ENCODE measurements at places on chromosomes 5 and 9.
A peak's percentile ranks its signal among the peaks of the same experiment; 100 is the strongest.

DNA sequence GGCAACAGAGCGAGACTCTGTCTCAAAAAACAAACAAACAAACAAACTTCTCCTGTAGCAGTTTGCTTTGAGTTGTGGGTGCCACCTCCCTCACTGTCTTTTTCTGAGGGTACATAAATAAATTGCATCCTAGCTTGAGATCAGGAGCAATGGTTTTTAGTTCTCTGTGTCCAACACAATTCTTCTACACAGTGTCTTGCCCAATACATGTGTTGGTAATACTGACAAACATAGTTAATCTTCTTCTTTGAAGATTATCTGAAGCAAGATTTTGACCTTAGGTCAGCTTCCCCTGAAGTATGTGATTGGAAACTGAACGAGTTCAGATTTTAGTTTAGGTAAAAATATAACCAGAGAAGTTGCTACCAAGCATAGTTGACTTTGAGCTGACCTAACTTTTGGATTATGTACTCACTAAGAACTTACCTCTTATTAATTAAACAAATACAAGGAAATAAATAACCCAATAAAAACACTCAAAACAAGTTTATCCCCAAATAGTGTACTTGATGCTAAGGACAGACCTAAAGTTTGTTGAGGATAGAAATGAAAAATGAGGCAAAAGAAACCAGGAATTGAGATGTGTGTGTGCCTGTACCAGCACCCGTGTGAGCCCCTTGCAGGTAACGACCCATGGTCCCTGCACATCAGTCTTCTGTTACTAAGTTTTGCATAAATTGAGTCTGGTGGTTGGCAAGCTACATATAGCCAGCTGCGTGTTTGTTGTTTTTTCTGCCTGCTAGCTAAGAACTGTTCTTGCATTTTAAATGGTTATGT lies 16.2 kb downstream of the TJP2 start:
- peak; percentile 68 for DNase-seq

- DNase-seq, result peak; percentile 82
Observed at GRCh38 chr9:89743573-89744254, 138.9 kb downstream of the GADD45G start.

- no peak for DNase-seq
Observed at GRCh38 chr9:19023078-19023477, 9.9 kb downstream of the SAXO1 start.

DNA sequence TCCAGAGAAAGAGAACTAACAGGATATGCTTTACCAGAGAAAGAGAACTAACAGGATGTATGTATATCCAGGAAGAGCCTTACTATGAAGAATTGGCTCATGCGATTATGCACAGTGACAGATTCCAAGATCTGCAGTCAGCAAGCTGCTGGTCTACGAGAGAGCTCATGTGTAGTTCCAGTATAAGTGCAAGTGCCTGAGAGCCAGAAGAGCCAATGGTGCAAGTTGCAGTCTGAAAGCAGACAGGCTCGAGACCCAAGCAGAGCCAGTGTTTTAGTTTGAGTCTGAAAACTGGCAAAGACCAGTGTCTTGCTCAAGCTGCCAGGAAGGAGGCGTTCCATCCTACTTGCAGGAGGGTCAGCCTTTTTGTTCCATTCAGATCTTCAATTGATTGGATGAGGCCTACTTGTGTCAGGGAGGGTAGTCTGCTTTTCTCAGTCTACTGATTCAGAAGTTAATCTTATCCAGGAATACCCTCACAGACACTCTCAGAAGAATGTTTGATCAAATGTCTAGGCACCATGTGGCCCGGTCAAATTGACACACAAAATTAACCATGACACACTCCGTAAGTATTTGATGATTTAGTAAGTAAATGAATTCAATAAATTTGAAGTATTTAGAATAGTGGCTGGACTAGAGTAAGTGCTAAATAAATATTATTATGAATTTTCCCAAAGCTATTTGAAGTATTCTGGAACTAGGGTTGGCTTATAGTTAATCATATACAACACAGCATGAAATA lies 372.1 kb upstream of the SGCD start:
- DNase-seq, result no peak

DNA sequence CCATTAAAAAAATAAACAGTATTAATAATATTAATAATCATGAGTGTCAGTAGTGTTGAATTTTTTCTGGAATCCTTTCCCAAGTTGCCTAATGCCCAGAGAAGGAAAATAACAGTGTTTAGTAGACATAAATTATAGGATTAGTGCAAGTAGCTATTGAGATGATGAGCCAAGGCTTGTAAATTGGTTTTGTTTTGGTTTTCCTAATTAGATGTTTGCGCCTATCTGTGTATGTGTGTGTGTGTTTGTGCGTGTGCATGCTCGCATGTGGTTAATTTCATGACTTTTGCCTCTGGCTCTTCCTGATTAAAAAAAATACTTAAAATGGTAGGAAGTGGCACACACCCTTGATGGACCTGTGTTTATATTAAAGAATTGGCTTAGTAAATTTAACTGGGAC lies 55.4 kb downstream of the FXN start:
- no peak for DNase-seq

GRCh38 chr5:176647843-176648473 lies 674 bp downstream of the TSPAN17 start:
- no peak for DNase-seq

DNA sequence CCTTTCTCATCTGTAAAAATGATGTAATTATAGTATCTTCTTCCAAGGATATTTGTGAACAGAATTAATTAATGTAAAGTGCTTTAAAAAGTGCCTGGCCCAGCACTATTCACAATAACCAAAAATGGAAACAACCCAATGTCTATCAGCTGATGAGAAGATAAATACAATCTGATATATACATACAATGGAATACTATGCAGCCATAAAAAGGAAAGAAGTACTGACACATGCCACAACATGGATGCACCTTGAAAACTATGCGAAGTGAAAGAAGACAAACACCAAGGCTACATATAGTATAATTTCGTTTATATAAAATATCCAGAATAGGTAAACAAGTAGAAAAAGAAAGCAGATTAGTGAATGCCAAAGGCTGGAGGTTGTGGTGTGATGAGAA lies 24.1 kb downstream of the DPYSL3 start:
- no peak for DNase-seq

DNA sequence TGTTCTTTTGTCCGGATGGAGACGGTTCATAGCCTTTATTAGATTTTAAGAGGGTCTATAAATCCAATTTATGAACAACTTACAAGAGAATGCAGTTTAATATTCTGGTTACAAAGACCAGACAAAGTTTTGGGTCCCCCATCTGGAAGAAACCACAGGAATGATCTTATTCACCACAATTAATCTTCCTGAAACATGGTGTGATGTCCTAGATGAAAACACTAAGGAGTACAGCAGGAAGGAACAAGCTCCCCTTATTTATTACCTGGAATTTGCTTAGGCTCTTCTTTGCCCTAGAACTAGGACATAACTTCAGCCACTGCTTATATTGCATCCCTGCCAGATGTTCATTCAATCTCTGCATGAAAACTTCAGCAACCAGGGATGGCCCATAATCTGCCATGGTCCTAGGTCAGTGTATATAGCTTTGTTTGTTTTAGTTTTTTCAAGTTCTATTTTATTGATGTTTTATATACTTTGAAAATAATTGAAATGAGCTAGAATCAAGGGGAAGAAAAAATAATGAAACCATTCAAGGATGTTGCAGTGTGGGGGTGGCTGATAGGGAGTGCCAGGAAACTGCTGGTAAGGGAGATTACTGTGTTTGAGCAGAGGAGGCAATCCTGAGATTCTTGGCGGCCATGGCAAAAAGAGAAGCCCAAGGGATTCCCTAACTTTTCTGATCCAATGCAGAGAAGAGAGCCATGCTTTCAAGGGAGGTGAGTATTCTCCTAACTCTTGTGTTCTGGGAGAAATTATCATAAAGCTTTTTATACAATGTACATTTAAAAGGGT lies 16.8 kb downstream of the TXNDC8 start:
- DNase-seq, result no peak

GRCh38 chr9:115952430-115953292 lies 200.9 kb upstream of the PAPPA start:
- DNase-seq, result no peak

DNA sequence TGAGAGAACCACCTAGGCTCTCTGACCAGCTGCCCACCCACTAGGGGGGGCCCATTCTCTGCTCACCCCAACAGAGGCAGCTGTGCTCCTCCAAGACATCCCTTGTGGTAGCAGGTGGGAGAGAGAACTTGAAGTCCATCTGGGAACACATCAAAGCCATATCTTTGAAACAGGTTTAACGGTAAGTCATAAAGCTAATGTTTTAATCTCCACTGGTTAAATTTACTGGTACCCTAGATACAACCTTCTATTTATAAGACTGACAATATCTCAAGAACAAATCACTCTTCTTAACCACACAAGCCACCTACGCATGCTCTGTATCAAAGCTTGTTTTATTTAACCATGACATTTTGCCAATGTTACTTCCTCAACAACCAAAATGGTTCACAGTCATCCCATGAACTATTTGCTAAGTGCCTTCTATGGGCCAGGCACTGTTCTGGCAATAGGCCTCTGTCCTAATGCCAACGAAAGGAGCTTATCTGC lies 20.4 kb downstream of the AUH start:
- no peak for DNase-seq

DNA sequence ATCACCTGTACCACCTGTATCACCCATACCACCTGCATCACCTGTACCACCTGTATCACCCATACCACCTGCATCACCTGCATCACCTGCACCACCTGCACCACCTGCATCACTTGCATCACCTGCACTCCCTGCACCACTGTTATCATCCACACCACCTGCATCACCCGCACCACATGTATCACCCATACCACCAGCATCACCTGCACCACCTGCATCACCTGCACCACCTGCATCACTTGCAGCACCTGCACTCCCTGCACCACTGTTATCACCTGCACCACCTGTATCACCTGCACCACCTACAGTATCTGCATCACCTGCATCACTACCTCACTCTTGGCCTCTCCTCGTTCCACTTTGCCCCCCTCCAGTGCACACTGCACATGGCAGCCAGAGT lies 63.2 kb upstream of the CKMT2 start:
- DNase-seq, result no peak

- DNase-seq, result peak; percentile 60
Observed at GRCh38 chr9:33852216-33852826, 35.4 kb downstream of the UBE2R2 start.

DNA sequence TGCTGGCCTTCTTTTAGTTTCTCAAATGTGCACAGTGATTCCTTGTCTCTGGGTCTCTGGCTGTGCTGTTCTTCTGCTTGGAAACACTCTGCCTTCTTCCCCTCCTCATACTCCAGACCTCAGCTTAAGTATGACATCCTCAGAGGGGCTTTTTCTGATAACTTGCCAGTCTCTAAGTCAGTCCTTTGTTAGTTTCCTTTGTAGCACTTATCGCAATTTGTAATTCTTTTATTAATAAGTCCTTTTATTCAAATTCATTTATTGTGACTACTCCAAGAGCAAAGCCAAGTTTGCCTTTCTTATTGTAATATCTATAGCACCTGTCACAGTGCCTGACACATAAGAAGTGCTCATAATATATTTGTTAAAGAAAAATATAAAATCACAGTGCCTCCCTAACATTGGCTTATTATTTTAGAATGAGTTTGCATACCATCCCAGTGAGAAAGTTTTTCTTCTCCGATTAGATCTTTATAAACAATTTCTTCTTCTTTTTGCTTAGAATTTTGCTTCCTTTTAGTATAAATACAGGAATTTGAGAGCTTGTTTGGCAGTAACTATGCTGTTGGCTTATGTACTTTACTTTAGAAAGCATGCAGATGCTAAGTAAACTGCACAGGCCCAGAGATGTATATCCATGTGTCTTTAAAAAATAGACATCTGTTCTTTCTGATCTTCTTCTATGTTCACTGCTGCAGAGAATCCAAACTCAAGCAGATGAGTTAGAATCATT lies 198.0 kb downstream of the GAS1 start:
- no peak for DNase-seq

- DNase-seq, result peak; percentile 40
Observed at GRCh38 chr5:142143878-142144277, 35.3 kb downstream of the NDFIP1 start.

GRCh38 chr9:111965566-111966019 lies 69.0 kb downstream of the UGCG start:
- DNase-seq, result peak; percentile 84

- no peak for DNase-seq
Observed at GRCh38 chr9:98280574-98280973, 25.1 kb upstream of the TBC1D2 start.

GRCh38 chr9:83505282-83505681 lies 32.9 kb downstream of the FRMD3 start:
- DNase-seq, result no peak

DNA sequence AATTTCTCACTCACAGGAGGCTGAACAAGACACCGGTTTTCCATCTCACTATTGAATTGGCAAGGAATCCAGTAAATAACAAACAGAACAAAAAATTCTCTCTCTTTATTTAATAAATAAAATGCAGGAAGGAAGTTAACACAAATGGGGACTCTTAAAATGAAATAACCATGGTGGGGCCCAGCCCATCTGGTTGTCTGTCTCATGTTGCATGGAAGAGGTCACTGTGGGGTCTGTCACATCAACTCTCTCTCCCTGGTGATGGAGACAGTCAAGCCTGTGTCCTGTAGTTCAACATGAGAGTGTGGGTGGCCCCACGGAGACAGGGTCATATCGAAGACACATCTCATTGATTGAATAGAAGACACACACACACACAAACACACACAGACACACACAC lies 297.7 kb downstream of the IRX2 start:
- no peak for DNase-seq

GRCh38 chr5:83031381-83031780 lies 45.8 kb downstream of the TMEM167A start:
- DNase-seq, result no peak

GRCh38 chr5:79135790-79136553 lies 24.4 kb downstream of the BHMT start:
- DNase-seq, result peak; percentile 47

GRCh38 chr5:157457391-157457790 lies 2.6 kb upstream of the NIPAL4 start:
- no peak for DNase-seq

DNA sequence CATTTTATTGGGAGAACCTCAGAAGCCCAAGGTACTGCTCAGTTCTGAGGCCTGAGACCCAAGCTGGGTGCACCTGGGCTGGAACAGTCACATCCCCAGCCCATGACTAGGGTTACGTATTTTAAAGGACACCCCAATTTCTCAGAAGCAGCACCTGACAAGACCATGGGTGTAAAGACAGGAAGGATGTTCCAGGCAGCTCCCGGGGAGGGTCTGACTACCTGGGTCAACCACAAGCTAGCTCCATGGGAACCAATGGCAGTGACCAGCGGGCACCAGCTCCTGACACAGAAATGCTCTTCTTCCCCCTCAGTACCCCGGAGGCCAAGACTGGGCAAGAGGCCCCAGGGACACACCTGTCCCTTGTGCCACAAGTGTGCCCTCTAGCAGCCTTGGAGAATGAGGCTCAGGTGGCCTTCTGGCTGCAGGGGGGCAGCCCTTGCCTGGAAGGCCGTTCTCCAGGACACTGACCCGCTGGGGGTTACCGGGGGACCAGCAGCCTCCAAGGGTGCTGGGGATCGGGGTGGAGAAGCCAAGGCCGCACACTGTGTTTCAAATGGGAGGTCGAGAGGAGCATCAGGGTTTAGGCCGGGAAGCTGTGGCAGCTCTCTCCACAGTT lies 52.6 kb downstream of the IPPK start:
- no peak for DNase-seq

DNA sequence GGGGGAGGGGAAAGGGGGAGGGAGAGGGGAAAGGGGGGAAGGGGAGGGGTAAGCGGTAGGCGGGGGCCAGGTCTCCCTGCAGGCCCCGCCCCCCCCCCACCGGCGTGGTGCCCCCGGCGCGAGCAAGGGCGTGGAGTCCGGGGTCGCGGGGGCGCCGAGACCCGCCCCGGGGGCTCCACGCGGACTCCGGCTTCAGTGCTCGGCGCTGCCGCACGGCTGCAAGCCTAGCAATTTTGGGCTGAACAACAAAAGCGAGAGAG lies 10.8 kb downstream of the C9orf50 start:
- DNase-seq, result no peak

GRCh38 chr5:56624751-56625150 lies 190.6 kb upstream of the MAP3K1 start:
- DNase-seq, result no peak

Data from GM12865 (cell line).